ENCODE measurements at places on chromosomes 3 and 15.

DNA sequence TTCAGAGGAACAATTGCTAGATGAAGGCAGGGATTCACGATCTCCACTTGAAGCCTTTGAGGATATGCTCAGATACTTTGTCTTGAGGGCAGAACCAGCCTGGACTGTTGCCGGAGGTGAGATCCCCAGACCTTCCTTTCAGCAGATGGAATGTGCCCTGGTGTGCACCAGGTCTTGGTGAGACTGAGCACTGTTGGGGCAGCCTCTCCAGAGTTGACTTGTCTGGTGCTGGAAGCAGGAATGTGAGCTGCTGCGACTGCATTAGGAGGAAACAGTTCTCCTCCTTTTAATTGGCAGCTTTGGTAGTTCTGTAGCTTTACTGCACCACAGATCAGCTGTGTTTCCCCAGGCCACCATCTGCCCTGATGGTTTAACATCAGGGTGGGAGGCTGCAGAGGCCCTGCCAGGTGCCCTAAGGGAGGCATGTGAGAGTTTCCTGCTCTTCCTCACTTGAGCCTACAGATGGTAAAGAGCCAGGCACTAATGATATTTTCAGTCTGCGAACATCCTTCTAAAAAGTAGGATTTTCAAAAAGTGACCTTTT is 58.5 kb downstream of the CTDSPL start:
- no peak for DNase-seq

DNA sequence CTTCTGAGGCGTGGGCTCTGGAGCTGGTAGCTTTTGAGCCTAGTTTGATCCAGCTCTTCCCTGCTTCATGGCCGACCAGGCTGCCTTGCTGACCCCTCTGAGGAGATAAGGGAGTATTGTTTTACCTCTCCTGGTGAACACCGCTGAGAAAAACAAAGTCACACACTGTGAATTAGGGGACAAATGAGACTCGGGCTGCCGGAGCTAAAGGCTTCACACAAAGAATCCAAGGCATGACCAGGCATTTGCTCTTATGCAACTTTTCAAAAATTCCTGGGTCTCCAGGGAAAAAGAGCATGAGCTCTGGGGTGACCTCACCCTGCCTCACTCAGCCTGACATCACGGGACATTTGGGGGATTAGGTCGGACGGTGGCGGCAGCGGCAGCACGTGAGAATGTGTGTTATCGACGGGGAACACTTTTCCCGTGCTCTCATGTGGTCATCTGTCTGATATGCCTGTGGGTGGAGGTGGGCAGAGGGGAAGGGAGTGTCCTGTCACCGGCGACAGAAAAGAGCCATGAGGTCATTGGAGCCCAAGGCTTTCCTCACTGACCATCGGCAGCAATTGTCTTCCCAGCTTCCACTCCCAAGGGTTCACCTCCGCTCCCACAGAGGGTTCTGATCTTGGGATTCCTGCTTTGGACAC is 61.0 kb downstream of the TMEM44 start:
- no peak for DNase-seq

GRCh38 chr3:87446849-87447387 is 170.5 kb upstream of the POU1F1 start:
- DNase-seq: no peak

DNA sequence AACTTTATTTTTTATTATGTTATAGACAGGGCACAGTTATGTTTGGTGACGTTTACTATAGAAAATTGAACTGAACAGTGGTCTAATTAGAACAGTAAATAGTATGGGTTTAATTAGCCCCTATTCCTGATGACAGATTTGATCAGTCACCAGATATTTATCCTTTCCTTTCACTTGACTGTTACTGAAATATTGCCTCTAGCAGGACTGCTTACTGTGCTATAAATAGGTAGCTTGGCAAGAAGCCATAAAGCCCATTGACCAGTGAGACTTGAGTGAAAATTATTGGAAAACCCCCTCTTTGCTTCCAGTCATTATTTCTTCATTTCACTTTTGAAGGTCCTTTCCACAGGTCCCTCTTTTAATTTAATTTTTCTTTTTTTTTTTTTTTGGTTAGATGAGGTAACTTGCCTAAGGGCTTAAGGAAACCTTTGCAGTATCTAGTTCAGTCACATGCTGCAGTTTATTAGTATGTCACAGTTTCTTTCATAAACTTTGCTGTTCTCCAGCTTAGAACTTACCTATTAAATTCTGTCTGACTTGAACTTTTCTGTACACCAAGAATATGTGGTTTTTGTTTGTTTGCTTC is 115.6 kb downstream of the ADAMTSL3 start:
- DNase-seq: no peak

GRCh38 chr3:37984596-37984995 is 6.0 kb upstream of the VILL start:
- DNase-seq: no peak

GRCh38 chr15:77167406-77167805 is 96.5 kb upstream of the TSPAN3 start:
- DNase-seq: no peak

- no peak for DNase-seq
Measured at GRCh38 chr3:190973771-190974170, 111.3 kb upstream of the GMNC start.

DNA sequence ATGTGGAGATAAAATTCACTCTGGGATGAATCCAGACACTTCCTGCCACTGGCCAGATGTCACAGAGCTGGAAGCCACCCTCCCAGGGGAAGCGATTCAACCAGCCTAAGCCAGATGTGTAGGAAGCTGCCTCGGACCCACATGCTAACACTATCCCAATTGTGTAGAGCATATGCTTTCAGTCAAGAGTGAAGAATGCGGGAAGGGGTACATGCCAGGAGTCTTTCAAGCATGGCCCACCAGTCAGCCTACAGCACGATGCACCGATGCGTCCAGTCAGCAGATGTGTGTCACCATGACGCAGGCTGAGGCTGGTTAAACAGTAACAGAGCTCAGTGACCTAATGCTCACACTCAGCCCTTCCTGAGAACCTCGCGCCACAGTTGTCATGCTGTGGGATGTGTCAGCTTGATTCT is 38.8 kb upstream of the BNC1 start:
- DNase-seq: no peak

DNA sequence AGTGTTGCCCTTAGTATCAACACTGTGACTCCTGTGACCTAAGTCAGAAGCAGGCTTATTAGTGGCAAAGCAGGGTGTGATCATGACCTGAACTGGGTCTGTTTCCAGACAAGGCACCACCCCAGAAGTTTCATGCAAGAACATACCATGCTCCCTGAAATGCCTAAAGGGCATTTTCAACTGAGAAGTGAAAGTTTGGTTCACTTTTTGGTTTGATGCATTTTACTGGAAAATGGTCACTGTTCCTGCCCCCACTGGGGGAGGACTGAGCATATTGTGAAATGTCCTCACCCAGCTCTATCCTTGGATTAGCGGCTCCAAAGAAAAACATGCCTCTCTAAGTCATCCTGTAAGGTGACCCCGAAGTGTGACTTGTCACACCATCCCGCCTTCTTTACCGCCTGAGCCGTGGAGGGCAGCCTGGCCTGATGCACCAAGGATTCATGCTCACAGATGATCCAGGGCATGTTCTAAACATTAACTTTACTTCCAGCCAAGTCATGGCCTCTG is 3.1 kb upstream of the FAM240A start:
- no peak for DNase-seq

DNA sequence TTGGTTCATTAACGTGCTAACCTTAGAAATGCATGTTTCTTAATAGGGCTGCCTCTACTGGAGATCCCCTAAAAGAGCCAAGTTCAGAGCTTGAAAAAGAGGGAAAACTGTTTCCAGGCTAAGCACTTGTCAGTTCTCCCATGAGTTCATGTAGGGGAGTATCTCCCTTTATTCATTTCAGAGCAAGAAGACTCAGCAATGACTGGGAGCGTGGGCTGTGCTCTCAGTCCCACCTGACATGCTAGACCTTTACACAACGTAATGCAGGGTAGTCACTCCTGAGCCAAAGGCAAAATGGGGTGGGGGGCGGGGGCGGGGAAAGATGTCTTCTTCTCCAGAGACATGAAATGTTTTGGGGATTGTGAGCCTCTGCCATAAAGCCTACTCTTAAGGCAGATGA is 420.1 kb upstream of the MCTP2 start:
- DNase-seq: no peak

GRCh38 chr3:144843099-144843498 is 871.5 kb downstream of the DIPK2A start:
- DNase-seq: no peak

DNA sequence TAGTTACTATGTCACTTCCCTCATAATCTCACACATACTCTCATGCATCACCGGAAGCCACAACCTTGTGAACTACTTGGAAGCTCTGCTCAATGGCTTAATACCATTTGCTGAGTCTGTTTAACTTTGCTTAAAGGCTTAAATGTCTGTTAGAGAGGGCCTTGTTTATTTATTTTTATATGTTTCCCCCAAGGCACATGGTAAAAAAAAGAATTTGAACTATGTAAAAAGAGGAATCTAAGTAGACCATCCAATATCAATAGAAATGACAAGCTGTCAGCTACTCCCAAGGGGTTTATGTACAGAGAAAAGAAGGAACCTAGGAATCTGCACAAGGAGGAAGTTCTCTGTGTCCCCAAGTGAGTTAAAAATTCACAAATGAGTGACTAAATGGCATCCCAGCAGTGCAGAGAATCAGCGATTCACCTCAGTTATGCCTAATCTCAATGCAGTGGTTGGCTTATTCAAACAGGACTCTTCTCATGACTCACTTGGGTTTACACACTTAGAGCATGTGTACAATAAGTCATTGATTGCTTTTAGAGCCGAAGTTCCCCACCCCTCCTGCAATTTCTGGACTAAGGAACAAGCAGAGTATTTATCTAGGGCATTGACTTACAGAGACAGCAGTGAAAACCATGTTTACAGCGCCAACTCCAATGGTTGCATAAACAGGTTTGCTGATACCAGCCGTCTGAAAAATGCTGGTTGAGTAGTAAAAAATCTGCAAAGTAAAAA is 24.4 kb downstream of the SLC2A2 start:
- DNase-seq: no peak

DNA sequence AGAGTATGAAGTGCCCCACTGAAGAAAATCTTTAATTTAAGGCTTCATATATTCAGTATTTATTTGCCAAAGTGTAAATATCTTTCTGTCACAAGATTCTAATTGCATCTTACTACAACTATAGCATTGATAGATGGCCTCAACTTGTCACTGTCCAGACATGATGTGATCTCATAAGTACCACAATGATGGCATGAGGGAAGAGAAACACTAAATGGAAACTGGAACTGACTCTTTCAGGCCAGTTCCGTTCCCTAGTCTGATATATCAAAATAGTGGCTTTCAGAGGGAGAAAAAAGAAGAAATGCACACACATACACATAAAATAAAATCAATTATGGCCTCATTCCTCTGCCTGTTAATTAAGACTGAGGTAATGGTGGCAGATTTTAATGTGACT is 615.7 kb downstream of the TBL1XR1 start:
- DNase-seq: no peak

DNA sequence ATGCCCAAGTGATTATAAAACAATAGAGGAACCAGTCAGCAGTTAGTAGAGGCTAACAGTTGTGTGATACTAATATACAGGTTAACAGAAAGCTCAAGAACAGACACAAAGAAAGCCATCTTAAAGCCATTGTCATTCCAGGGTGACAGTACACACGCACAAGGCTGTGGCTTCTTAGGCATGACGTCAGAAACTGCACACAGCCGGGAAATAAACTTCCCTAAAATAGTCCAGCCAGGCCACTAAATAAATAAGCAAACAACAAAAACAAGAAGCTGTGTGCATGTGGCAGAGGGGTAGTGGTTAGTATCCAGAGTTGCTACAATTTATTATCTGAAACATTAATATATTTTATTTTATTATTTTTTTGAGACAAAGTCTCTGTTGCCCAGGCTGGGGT is 49.8 kb downstream of the PPCDC start:
- no peak for DNase-seq

DNA sequence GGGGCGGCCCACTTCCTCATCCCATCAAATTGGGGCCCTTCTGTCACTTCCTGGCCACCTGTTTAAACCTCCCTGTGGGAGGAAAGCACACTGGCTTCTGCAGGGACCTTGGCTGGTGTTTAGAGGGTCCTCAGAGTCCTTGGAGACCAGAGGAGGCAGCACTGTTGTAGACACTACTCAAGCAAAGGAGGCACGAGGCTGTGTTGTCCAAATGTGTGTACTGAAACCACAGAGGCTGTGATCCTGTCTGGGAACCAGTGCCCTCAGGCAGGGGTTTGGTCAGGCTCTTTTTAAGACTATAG is 12.4 kb upstream of the SEC13 start:
- no peak for DNase-seq

DNA sequence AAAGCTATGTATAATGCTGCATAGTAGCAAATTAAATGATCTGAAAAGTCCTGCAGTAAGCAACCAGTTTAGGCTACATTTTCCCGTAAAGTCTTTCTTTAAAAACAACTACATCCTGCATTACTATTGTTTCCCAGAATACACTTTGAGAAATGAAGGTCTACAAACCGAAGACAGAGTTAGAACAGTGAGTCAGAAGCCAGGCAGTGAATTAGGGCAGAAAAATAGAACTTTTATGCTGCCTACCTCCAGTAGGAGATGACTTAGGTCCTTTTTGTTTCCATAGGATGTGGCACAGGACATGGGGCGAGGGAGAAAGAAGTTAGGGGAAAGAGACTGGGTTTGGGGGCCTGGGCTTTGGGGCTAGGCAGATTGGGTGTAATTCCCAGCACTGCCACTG is 127.3 kb downstream of the PPM1L start:
- no peak for DNase-seq

DNA sequence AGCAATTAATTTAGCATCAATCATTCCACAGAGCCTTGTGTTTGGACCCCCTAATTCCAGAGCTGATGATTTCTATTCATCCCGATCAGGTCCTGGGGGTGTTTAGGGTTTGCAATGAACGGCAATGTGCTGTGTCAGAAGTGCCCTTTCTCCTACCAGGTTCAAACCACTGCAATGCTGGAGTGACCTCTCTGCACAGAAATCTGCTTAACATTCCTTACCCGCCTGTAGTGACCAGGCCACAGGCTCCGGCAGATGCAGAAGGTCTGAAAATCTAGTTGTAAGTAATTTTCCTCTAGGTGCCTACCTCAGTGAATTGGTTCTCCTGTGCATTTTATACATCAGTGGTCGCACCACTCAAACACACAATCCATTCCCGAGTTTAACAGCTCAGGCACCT is 725.3 kb upstream of the CFAP20DC start:
- no peak for DNase-seq

GRCh38 chr3:66253790-66254620 is 33.2 kb downstream of the SLC25A26 start:
- no peak for DNase-seq

- peak; percentile 8 for DNase-seq
Measured at GRCh38 chr3:112734736-112735350, 93.9 kb upstream of the CCDC80 start.

DNA sequence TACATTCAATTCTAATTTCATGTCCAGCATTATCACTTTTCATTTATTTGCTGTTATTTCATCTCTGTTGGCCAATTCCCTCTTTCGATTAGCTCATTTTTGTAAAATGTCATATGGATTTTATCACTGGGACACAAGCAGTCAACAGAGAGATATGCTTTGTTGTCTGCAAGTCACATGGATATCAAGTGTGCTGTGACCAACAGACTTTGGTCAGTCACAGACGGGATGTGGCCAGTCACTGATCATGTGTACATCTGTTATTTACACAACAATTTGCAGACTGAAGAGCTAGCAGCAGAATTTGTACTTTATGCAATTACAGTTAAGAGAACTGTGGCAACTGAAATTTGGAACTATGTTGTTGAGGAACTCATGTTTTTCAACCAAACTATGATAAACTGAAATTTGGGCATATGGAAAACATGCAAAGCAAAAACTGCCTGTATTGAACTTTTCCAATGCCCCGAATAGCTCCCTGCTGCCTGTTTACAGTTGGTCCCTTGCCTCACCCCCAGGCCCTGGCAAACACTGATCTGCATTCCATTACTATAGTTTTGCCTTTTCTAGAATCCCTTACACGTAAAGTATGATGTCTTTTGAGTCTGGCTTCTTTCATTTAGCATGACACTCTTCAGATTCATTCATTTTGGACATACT is 104.4 kb downstream of the RPL22L1 start:
- DNase-seq: no peak
